Prostate gland (tissue), 2 donors: ENCODE measurements at places on chromosomes 2 and 18. TPM values are rescaled to one million over a fixed set of nuclear protein-coding genes. Genes with fewer than 3 reads are reported as not detected.

SNORC gene
- 1.7 TPM for total RNA-seq

TCF23 gene
- 8.5 TPM for total RNA-seq

SCYGR5 gene
- not detected for total RNA-seq

DSG1 gene
- 5.5 TPM for total RNA-seq

WIPF1 gene
- total RNA-seq: 7.2 TPM

SPEG gene
- 53.4 TPM for total RNA-seq

GPR55 gene
- 3.0 TPM for total RNA-seq

CCDC74B gene
- total RNA-seq: 21.7 TPM

STPG4 gene
- total RNA-seq: not detected

IFIH1 gene
- 13.1 TPM for total RNA-seq

MROH2A gene
- not detected for total RNA-seq

DAPL1 gene
- not detected for total RNA-seq

CERKL gene
- total RNA-seq: 0.55 TPM

IL18R1 gene
- total RNA-seq: 1.5 TPM
